ENCODE measurements at places on chromosomes 2 and 18.

GRCh38 chr2:240169486-240170353, 29.3 kb upstream of the OTOS start:
- DNase-seq: no peak
- peaks cover 15% of the 10 kb centered on the region for H3K27me3 ChIP-seq
- H3K36me3 ChIP-seq: no peaks in the 10 kb centered on the region
- no peak overlapping the region for H3K4me3 ChIP-seq
- no peak overlapping the region for H3K27ac ChIP-seq

GRCh38 chr2:54975175-54975574, 75.1 kb downstream of the RTN4 start:
- H3K27ac ChIP-seq: no peak overlapping the region
- H3K36me3 ChIP-seq: peaks cover 26% of the 10 kb centered on the region
- DNase-seq: no peak
- no peaks in the 10 kb centered on the region for H3K27me3 ChIP-seq

DNA sequence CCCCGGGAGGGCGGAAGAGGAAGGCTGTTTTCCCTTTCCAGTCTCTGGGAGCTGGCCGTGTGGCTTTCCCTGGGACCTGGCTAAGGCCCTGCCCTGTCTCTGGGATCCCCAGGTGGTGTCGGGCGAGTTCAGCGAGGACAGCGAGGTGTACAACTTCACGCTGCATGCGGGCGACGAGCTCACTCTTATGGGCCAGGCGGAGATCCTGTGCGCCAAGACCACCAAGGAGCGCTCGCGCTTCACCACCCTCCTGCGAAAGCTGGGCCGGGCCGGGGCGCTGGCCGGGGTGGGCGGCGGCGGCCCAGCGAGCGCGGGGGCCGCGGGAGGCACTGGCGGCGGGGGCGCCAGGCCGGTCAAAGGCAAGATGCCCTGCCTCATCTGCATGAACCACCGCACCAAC, 11.2 kb downstream of the GAREM2 start:
- peaks cover 5% of the 10 kb centered on the region for H3K4me1 ChIP-seq
- H3K36me3 ChIP-seq: no peaks in the 10 kb centered on the region
- no peak for DNase-seq
- no peak overlapping the region for H3K27ac ChIP-seq

- DNase-seq: no peak
- H3K4me1 ChIP-seq: no peaks in the 10 kb centered on the region
- H3K27me3 ChIP-seq: no peaks in the 10 kb centered on the region
- no peaks in the 10 kb centered on the region for H3K36me3 ChIP-seq
- no peak overlapping the region for H3K27ac ChIP-seq
Observed at GRCh38 chr18:42807887-42808286, 307.6 kb downstream of the RIT2 start.

- DNase-seq: no peak
- H3K4me3 ChIP-seq: no peak overlapping the region
- no peaks in the 10 kb centered on the region for H3K27me3 ChIP-seq
Observed at GRCh38 chr18:8841781-8842485, 136.6 kb downstream of the MTCL1 start.
